Psoas muscle (tissue), 8 donors: ENCODE measurements at places on chromosomes 2 and 18.

DNA sequence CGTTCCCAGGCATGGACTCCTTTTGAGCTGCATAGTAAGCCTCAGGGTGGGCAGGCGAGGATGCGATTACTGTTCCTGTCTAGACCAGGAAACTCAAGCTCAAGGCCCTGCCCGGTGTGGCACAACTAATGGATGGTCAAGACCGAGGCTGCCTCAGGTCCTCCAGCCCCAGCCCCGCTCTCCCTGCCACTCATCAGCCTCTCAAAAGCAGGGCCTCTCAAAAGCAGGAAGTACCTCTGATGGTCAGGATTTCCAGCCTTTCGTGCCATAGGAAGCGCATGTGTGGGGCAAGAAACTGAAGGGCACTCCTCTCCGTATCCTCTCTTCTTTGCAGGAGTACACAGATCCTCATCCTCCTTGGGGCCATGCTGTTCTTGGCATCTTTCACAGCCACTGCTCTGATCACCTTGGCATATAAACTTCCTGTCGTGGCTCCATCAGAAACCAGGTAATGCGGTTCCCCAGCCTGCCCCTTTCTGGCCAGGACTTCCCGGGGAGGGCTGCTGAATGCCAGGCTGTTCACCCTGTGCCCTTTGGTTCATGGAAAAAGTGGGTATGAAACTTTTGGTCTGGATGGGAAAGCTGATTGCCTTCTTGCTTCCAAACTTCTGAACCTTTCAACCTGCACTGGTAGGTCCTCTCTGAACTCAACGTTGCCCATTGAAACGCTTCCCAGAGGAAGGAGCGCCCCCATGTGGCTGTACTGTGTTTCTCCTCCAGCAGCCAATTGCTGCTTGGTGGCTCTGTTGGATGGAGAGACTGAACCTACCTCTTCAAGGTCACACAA is 82.8 kb upstream of the SEC11C start:
- peak; percentile 73 for DNase-seq

- DNase-seq = no peak
These were observed 10.1 kb downstream of the ATAD2B start for GRCh38 chr2:23916727-23917405.

- peak; percentile 39 for DNase-seq
These were observed 17.9 kb upstream of the SDC1 start for GRCh38 chr2:20242727-20243377.

GRCh38 chr2:161095314-161095713 is 64.9 kb upstream of the TANK start:
- DNase-seq = no peak

DNA sequence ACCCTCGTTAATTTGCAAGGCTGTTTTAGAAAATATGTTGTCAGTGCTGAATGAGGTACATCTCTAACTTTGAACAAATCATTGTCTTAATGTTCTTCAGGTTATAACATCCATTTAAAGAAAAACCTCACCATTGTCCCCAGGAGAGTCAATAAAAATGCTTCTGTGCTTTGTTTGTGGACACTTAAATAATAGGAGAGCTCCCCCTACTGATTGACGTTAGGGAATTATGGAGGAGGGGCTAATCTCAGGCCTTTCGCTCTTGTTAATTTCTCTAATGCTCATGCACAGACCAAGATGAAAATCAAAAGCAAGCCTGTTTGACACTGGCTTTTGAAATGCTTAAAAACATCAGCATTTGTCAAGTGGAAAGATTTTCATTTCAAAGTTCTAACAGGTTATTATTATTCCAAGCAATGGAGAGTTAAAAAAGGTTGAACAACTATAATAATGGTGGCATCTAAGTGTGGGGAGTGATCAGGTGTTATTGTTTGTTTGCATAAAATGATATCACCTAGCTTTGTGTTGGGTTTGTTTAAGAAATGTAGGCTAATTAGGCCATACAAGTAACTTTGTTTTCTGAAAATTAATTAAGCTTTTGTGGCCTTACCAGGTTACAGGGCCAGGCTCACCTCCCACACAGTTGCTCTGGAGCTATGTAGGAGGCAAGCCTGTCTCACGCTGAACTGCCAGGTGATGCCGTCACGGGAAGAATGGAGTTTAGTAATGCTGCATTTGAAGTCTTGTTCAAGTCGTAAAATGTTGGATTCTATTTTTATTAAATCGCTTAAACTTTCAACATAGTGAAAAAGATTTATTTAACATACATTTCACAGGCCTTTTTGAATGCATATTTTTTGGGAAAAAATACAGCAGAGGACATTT is 51.7 kb upstream of the SMIM21 start:
- DNase-seq = no peak

- DNase-seq = no peak
These were observed 82.5 kb downstream of the MGAT5 start for GRCh38 chr2:134336352-134336751.

DNA sequence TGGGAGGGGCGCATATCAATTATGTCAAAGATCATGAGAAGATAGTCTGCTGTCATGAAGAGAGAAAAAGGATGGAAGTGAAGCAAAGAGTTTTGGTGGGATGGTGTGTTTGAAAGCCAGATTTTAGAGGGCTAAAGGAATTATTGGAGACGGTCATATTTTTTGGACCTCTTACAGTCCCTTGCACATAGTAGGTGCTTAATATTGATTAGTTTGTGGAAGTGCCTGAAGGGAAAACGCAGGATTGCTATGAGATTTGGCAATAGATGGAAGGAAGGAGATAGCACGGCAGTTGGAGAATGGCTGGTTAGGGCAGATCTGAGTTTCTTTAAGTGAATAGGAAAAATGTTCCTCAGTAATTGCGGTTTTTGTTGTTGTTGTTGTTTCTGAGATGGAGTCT is 15.9 kb downstream of the EPB41L5 start:
- DNase-seq = no peak

GRCh38 chr2:115480741-115481140 is 1038.3 kb downstream of the DPP10 start:
- DNase-seq = no peak

GRCh38 chr2:71702971-71703898 is 249.9 kb downstream of the DYSF start:
- no peak for DNase-seq

- no peak for DNase-seq
These were observed 8.6 kb upstream of the NCK2 start for GRCh38 chr2:105736145-105736544.
